Activated naive CD8-positive, alpha-beta T cell treated with anti-CD3 and anti-CD28 coated beads for 36 hours (primary cell): ENCODE measurements at places on chromosomes 5 and 9. TPM values are rescaled to one million over a fixed set of nuclear protein-coding genes. Genes with fewer than 3 reads are reported as not detected.
A peak's percentile ranks its signal among the peaks of the same experiment; 100 is the strongest.

The NIPAL4 gene
- 0.60 TPM for total RNA-seq

The CMBL gene
- total RNA-seq = 2.9 TPM

The ZNF79 gene
- total RNA-seq = 7.7 TPM

The FAXDC2 gene
- total RNA-seq = 0.08 TPM

The PCDHGA1 gene
- total RNA-seq = not detected

The SERF1A gene
- total RNA-seq = 6.8 TPM

The CDH6 gene
- total RNA-seq = not detected

The NPR2 gene
- 4.7 TPM for total RNA-seq

The GPR150 gene
- total RNA-seq = 0.34 TPM

The CDH12 gene
- total RNA-seq = not detected

The PCDHB6 gene
- total RNA-seq = not detected

GRCh38 chr5:5739490-5739945, 317.0 kb downstream of the ICE1 start:
- DNase-seq = no peak

GRCh38 chr5:57432876-57433275, 49.7 kb downstream of the ACTBL2 start:
- no peak for DNase-seq

DNA sequence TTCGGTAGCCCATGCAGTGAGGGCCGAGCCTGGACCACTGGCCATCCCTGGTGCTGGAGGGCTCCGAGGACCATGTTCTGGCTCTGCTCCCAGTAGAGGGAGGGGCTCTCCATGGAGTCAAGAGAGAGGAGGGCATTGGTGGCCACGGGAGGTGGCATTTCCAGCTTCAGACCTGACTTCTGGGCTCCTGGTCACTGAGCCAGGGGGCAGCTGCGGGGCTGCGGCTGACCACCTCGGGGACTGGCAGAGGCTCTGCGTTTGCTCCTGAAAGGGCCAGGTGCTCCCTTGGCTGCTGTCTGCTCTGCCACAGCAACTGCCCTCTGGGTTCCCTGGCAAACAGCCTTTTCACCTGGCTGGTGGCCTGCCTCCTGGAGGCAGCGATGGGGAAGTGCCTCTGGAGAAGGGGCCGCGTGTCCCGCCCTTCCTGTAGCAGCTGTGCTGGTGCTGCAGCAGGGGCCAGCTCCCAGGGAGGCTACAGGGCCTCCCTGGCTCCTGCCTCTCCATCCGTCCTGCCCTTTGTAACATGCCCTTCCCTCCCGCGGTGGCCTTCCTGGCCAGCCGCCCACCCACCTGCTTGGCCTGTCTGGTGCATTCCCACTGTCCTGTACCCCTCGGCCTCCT, 144.6 kb downstream of the CACNA1B start:
- DNase-seq = peak; percentile 35

DNA sequence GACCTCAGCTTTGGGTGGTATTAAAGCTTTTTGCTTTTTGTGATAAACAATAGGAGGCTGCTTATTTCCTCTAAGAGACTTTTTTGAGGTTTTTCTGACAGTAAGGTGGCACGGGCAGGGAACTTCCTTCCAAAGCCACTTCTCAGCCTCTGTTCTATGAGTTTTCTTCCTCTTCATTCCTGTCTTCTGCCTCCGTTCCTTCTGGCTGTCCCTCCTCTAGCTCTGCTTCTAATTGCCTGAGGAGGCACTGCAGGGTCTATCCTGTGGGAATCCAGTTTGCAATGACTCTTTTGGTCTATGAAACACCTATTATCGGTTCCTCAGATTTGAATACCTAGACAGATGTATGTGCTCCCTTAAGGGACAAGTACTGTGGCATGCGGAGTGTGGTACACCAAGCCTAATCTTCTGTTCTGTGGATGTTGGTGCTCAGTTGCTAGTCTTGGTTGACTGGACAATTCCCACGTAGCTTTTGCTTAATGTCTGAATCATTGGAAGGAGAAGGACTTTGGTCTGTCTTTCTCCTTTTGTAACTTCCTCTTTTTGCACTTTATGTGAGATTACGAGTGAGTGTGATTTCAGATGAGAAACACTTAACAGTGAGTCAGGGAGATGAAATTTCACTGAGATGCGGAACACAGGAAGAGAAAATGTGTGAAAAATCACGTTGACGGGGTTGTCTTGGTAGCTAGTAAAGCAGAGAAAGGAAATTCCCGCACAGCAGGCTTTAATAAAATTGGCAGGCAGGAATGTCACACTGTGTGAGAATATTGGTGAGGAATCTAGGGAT, 305.2 kb downstream of the EFNA5 start:
- DNase-seq = no peak

DNA sequence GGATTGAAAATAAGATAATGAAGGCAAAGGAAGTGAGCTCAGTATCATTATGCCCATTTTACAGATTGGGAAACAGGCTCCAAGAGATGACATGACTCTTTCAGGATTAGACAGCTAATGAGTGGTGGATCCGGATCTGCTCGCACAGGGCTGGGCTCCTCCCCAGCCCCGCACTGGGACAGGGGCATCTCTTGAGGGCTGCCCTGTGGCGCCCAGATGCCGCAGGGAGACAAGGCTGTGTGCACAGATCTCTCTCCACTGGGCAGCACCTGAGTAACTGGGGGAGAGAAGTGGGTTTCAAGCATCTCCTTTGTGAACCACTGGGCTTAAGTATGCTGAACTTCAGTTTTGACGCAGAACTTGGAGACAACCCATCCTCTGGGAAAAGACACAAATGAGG, 43.9 kb downstream of the ADAMTS2 start:
- DNase-seq = no peak

DNA sequence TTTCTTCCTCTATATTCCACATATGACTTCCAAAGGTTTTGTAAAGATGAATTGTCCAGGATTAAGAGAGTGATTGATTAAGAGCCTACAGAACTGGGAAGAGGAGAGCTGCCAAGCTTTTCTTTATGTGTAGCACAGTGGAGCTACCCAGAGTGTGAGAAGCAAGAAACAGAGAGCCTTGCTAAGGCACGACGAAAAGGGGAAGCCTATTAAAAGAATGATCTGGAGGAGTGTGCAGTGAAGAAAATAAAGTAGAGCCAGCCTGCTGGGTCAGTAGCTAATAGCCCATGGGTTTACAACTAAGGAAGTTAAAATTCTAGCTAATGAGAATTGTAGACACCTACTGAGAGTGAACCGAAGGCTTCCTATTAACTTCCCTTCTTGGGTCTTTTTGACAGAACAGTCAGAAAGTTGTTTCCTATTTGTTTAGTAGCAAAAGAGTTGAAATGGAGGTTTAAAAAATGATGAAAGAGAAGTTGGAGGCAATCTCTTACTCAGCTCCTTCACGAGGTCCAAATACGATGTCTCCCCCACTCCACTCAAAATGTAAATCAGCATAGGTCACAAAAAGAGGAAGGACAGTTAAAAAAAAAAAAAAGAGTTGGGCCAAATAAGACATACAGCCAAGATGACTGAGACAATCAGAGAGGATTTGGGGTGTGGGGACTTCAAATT, 957 bp upstream of the PRR16 start:
- no peak for DNase-seq

DNA sequence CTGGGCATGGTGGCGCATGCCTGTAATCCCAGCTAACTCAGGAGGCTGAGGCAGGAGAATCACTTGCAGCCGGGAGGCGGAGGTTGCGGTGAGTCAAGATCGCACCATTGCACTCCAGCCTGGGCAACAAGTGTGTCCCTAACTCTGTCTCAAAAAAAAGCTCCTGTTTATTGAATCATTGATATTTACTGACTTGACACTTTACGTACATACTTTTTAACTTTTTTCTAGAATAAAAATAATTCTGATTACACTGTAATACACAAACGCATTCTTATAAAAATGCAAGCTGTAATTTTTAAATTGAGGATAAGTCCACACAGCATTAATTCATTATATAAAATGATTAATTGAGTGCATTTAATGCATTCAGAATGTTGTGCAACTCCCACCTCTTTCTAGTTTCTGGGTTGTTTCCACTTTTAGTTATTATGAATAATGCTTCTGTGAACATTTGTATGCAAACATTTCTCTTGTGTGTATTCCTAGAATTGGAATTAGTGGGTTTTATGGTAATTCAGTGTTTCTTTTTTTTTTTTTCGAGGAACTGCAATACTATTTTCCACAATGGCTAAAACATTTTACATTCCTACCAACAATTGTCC, 15.7 kb downstream of the ERCC6L2 start:
- no peak for DNase-seq

GRCh38 chr5:97425511-97425910, 242.5 kb upstream of the RIOK2 start:
- no peak for DNase-seq

- peak; percentile 47 for DNase-seq
Observed at GRCh38 chr9:129174724-129175514, 3.1 kb downstream of the IER5L start.

- no peak for DNase-seq
Observed at GRCh38 chr9:126114409-126114760, 212.2 kb upstream of the MVB12B start.

DNA sequence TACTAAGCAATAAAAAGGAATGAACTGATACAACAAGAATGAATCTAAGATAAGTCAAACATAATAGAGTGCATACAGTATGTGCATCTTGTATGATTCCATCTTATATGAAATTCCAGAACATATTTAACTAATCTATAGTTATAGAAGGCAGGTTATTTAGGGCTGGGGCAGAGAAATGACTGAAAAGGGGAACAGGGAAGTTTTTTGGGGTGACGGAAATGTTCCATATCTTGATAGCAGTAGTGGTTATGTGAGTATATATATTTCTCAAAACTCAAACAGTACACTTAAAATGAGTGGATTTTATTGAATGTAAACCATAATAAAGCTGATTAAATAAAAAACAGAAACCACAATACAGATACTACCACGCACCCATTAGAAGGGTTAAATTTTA, 24.6 kb downstream of the FBXW11 start:
- DNase-seq = no peak

GRCh38 chr5:72556351-72557166, 49.3 kb upstream of the ZNF366 start:
- DNase-seq = peak; percentile 49

DNA sequence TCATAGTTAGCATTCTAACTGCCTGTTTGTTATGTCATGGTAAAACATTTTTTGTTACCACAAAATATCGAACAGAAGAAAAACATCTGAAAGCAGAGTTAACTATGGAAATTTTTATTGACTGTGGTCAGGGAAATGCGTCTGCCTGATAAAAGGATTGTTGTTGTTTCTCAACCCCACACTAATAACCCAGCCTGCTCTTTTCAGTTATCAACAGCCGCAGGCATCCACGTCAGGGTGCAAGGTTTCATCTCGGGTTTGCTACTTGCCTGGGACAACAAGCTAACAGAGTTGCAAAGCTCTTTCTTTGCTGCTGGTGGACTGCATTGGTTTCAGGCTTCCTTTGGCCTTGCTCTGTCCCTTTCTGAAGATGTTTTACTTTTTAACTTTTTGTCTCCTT, 969.2 kb downstream of the CDH18 start:
- DNase-seq = no peak

- no peak for DNase-seq
Observed at GRCh38 chr9:103261951-103262350, 266.8 kb downstream of the CYLC2 start.
